ENCODE measurements at places on chromosomes 12 and 14. TPM values are rescaled to one million over a fixed set of nuclear protein-coding genes. Genes with fewer than 3 reads are reported as not detected.

APOLD1 gene
- 9.2 TPM for total RNA-seq

HNF1A gene
- not detected for total RNA-seq

P2RX2 gene
- not detected for total RNA-seq

INSM2 gene
- total RNA-seq = not detected

GALNT9 gene
- not detected for total RNA-seq

INHBC gene
- not detected for total RNA-seq

CLEC4C gene
- not detected for total RNA-seq

TEX22 gene
- total RNA-seq = 2.6 TPM

TAS2R9 gene
- total RNA-seq = not detected

OTOGL gene
- total RNA-seq = not detected
